Activated T-cell treated with anti-CD3 and anti-CD28 coated beads, Interleukin-2, amount 50 U/mL, for 4 hours (primary cell): ENCODE measurements at places on chromosomes 11 and 22.

DNA sequence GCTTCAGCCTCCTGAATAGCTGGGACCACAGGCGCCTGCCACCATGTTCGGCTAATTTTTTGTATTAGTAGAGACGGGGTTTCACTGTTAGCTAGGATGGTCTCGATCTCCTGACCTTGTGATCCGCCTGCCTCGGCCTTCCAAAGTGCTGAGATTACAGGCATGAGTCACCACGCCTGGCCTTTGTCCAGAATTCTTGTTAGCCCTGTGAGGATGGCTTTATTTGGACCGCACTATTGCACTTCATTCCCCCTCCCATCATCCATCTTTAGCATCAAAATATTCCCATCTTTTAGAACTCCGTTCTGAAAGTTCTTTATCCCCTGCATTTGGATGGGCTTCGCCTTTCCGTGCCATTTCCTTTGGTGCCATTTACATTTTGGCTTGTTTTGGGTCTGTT is 2.6 kb downstream of the SAMM50 start:
- DNase-seq: no peak

DNA sequence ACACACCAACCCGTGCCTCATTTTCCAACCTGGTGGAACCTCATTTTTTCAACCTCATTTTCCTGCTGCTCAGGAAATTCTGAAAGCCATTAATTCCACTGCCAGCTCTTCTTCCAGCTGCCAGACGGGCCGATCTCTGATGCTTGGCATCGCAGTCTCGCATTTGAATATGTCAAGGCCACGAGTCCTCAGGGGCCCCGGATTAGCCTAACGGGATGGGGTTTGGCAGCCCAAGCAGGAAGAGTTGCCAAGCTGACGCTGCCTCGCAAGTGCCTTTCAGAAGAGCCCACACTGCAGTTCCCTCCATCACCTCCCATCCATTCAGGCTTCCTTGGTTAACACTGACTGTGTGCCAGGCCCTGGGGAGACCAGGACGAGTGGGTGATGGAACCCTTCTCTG is 8.7 kb downstream of the RASD2 start:
- no peak for DNase-seq

DNA sequence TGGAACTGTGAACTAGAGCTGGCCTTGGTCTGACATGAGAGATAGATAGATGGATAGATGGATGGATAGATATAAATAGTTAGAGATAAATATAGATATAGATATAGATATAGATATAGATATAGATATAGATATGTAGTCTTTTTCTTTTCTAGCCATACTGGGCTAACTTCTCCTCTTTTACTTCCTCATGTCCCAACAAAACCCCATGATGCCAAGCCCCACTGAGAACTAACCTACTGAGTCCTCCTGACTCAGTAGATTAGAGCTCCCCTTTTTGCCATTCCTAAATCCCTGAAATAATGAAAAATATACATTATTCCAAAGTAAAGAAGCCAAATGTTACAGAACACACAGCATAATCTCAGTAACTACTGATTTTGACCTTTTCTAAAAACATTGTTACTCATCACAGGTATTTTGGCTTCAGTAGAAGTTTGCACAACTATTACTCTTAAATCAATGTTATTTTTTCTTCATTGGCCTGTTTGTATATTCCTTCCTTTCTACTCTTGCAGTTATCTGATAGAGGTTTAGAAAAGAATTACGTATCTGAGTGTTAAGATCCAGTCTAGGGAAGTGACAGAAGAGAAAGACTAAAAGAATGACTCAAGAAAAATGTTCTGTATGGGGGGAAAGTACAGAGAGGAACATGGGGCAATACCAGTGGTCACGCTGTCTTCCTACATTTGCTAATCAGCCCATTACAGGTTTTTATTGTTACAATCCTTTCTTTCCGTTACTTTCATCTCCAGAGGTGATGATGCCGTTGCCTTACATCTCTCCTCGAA is 6.0 kb upstream of the OR10D3 start:
- DNase-seq: no peak

GRCh38 chr11:126949066-126949891 is 51.3 kb downstream of the KIRREL3 start:
- no peak for DNase-seq

GRCh38 chr11:74837191-74837590 is 88.5 kb downstream of the RNF169 start:
- no peak for DNase-seq

- DNase-seq: no peak
Measured at GRCh38 chr11:45933846-45934579, 11.6 kb downstream of the LARGE2 start.

DNA sequence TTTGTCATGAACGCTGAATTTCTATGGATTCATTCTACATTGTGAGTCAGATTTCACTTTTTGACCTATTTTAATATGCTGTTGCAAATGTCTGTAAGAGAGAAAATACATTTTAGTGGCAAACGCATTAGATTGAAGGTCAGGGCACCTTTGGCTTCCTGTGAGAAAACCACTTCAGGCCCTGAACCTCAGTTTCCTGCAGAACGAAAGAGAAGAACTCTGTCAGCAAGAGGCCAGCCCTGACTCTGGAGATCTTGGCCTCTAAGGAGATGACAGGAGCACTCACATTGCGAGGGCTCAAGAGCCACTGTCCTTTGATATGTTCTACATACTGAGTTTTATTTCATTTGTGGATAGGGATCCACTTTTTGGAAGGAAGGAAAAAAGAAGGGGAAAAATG is 83.6 kb downstream of the KCNJ1 start:
- no peak for DNase-seq

DNA sequence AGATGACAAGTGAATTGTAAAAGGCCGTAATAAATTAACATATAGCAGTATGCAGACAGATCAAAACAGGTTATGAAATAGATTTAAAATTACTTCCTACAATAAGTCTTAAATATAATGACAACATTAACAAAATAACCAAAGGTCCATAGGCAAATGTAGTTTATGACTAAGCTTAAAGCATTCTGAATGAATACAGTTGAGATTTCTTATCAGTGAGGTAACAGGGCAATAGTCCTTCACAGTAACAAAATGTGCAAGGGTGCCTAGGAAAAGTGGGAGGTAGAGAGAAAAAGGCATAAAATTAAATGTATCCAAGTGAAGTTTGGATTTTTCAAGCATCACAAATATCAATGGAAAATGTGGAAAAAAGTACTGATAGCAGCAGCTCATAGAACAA is 20.9 kb upstream of the P4HA3 start:
- DNase-seq: no peak

GRCh38 chr11:9711454-9712307 is 47.8 kb downstream of the SWAP70 start:
- no peak for DNase-seq

DNA sequence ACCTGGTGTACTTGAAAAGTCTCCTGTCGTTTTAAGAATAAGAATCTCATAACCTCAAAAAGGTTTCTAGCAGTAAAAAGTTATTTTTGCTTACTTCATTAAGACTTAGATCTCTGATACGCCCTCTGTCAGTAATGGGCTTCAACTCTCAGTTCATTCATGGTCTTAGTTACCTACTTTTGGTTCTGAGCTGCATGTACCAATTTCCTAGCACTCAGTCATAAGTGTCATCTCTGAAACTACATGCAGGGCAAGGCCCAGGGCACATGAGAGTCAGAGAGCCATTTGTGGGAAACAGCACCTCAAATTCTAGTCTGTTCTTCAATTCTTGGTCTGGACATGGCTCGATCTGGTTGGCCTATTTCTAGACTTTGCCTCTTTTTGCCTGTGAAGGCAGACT is 838.4 kb downstream of the FAM181B start:
- DNase-seq: no peak

DNA sequence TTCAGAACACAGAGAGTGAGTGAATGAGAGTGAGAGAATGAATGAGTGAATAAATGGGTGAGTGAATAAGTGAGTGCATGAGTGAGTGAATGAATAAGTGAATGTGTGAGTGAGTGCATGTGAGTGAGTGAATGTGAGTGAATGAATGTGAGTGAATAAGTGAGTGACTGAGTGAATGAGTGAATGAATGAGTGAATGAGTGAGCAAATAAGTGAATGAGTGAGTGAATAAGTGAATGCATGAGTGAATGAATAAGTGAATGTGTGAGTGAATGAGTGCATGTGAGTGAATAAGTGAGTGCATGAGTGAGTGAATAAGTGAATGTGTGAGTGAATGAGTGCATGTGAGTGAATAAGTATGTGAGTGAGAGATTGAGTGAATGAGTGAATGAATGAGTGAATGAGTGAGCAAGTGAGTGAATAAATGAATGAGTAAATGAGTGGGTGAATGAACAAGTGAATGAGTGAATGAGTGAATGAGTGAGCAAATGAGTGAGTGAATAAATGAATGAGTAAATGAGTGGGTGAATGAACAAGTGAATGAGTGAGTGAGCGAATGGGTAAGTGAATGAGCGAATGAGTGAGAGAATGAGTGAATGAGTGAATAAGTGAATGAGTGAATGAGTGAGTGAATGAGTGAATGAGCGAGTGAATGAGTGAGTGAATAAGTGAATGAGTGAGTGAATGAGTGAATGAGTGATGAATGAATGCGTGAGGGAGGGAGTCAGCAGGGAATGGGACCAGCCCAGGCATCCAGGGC is 21.3 kb upstream of the MUC5B start:
- no peak for DNase-seq

DNA sequence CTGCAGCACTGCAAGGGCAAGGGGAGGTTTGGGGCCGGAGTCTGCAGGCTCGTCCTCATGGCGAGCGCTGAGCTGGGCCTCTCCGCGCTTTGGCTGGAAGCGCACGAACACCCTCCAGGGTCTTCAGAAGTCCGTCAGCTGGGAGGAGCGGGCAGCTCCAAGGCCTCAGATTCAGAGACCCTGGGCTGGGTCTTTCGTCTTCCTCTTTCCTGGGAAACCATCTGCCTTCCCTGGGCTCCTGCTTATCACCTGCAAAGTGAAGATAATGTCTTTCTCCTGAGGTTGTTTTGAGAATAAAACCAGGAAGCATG is 525.6 kb downstream of the BRD1 start:
- no peak for DNase-seq

- DNase-seq: no peak
Measured at GRCh38 chr11:103920933-103921332, 115.5 kb upstream of the DDI1 start.

DNA sequence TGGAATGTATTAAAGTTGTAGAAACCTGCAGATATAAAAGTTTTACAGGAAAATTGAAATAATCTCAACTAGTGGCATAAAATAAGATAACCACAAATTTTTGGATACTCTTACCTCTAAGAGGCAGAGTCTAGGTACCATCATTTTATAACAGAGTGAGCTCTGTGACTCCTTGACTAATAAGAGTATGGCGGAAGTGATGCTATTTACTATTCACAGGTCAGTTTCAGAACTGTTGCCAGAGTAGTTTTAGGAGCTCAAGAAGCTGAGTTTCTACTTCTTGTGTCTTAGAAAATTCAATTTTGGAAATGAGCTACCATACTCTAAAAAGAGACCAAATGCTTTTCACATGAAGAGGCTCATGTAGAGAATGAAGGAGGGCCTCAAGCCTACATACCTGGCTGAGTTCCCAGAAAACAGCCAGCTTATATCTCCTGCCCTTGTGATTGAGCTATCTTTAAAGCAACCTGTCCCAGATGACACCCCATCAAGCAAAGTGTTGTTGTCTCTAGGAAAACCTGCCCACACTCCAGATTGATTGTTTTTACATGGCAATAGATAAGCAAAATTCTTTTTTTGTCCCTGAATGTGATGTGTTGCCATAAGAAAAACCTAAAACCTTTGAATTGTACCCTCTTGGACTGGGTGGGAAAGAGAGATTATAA is 712.8 kb upstream of the CNTN5 start:
- DNase-seq: no peak

DNA sequence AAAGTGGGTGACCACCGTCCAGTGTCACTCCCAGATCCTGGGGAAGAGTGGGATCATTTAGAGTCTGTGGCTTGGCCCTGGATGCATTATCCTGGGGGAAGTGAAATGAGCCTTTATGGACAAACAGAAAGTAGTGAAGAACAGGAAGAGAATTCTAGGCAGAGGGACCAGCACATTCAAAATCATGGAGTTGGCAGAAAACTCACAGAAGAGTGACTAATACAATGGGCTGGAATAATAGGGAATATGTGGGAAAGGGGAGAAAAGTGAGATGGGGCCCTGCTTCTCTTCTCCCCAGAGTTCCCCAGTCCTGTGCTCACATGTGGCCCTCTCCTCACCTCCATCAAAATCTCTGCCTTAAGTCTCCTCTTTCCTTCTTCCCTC is 84.3 kb downstream of the CCDC81 start:
- no peak for DNase-seq

DNA sequence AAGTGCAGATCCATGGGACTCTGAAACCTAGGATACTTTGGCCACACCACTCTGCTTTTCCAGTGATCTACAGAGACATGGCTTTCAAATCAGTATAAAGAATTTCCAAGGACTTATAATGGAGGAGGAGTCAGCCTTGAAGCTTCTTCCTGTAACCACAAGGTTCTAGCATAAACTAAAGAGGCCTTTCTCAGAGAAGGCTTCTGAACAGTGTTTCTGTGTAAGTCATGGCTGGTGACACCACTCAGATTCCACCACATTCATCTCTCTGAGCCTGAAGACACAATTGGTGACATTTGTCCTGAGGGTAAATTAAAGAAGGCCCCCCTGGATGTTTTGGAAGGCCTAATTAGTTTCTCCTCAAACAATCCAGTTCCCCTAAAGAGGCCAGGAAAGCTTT is 29.0 kb upstream of the ADORA2A start:
- no peak for DNase-seq

GRCh38 chr22:25367756-25368155 is 148.3 kb downstream of the CRYBB2 start:
- DNase-seq: no peak

- no peak for DNase-seq
Measured at GRCh38 chr11:117146521-117146920, 2.4 kb downstream of the PAFAH1B2 start.

GRCh38 chr11:68204402-68204801 is 8.7 kb downstream of the KMT5B start:
- DNase-seq: no peak
